Naive thymus-derived CD8-positive, alpha-beta T cell (primary cell): ENCODE measurements at places on chromosomes 6 and 20. TPM values are rescaled to one million over a fixed set of nuclear protein-coding genes. Genes with fewer than 3 reads are reported as not detected.

The RCAN2 gene
- 4.7 TPM for polyA plus RNA-seq

GRCh38 chr6:11848346-11848651 is 69.7 kb upstream of the ADTRP start:
- H3K4me3 ChIP-seq = no peak overlapping the region
- DNase-seq = no peak
- H3K4me1 ChIP-seq = no peaks in the 10 kb centered on the region
- H3K27me3 ChIP-seq = no peaks in the 10 kb centered on the region

GRCh38 chr6:108337721-108338120 is 42.9 kb downstream of the AFG1L start:
- H3K27ac ChIP-seq = no peak overlapping the region
- no peaks in the 10 kb centered on the region for H3K4me1 ChIP-seq
- DNase-seq = no peak
- no peaks in the 10 kb centered on the region for H3K27me3 ChIP-seq
- no peak overlapping the region for H3K4me3 ChIP-seq
- H3K36me3 ChIP-seq = peaks cover 5% of the 10 kb centered on the region

The OR2H2 gene
- not detected for polyA plus RNA-seq

DNA sequence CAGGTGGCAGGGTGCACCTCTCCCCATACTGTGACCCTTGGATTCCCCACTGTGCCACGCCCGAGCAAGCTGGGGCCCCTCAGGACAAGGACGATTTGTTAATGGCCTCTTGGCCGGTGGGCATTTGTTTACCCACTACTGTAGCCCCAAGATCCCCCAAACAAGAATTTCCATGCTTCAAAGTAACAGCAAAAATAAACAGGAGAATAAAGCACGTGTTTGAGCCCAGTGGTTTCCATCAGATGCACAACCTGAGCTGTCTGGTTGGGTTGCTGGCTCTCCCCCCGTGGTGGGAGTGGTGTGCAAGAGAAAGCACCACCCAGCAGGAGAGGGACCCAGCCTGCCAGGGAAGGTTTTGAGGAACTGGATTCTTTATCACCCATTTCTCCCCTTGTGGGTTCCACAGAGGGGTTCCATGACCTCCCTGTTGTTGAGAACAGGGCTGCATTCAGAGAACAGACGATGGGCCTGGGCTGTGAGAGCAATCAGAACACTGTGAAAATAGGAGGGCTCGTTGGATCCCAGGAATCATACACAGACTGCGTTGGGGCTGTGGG is 4.8 kb downstream of the CD93 start:
- H3K4me1 ChIP-seq = no peaks in the 10 kb centered on the region
- no peak overlapping the region for H3K27ac ChIP-seq
- H3K4me3 ChIP-seq = no peak overlapping the region
- peaks cover 1% of the 10 kb centered on the region for H3K27me3 ChIP-seq

DNA sequence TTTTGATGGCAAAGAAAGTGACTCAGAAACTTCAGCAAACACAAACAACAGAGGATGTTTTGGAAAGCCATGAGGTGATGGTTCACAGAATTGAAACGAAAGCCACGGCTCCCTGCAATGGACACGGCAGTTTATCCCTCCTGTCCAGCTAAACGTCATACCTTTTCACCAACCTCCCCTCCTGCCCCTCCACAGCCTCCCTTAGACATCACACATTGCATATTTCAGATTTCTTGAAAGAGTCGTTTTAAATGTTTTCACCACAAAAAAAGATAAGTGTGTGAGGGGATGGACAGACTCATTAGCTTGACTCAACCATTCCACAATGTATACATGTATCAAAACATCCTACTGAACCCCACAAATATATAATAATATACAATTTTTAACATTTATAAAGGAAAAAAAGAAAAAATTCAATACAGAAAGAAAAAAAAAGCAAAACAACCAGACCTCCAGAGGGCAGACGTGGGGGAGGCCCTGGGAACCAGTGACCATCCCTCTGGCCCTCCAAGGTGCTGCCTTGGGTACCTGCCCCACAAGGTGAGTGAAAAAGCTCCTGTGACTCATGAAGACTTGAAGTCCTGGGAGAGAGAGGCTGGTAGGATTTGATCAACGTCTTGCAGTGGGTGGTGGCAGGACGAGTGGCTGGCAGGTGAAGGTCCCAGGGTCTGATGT is 117.2 kb upstream of the THBS2 start:
- no peak overlapping the region for H3K27ac ChIP-seq
- H3K36me3 ChIP-seq = no peaks in the 10 kb centered on the region
- H3K4me1 ChIP-seq = peaks cover 2% of the 10 kb centered on the region
- peaks cover 1% of the 10 kb centered on the region for H3K27me3 ChIP-seq

The CST4 gene
- polyA plus RNA-seq = not detected

DNA sequence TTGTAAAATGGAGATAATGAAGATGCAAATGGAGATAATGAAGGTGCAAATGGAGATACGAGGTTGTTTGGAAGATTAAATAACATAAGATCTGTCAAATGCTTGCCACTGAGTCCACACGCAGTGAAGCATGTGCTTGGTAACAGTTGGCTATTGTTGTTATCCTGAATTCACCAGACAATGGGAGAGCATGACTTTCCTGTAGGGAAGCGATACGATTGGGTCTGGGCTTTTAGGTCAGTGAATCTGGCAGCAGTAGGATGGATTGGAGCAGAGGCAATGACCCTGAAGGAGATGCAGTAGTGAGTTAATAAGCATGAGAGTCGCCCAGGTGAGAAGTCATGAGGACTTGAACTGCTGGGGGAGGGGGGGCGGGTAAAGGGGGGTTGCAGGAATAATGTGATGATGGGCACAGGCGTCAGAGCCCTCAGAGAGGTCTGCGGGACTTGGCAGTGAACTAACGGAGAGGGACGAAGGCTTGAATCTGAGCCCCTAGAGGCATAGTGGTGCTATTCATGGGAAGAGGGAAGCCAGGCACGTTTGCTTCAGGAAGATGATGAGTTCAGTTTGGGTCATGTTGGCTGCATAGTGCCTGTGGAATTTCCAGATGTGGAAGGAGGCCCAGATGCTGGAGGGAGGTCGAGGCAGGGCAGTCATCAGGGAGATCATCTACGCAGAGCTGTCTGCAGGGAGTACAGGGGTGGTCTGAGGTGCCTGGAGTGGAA is 55.4 kb downstream of the ZDHHC14 start:
- no peak overlapping the region for H3K4me3 ChIP-seq
- no peak for DNase-seq
- H3K27me3 ChIP-seq = no peaks in the 10 kb centered on the region
- no peak overlapping the region for H3K27ac ChIP-seq
- no peaks in the 10 kb centered on the region for H3K36me3 ChIP-seq

DNA sequence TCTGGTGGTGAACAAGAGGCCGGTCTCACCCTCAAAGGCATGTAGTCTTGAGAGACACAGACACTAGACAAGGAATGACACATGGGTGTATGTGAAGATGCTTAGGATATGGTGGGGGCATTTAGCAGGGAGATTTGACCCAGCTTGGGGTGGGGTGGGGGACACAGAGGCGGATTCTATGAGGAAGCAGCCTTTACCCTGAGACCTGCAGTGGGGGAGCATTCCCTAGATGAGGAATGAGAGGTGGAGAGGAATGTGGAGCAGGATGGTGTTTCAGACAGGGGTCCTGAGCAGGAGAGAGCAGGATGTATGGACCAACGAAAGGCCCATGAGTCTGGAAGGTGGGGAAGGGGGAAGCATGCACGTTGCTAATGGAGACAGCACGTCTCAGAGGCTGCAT is 57.8 kb downstream of the PHACTR3 start:
- H3K4me3 ChIP-seq = no peak overlapping the region
- H3K27me3 ChIP-seq = peaks cover 32% of the 10 kb centered on the region
- DNase-seq = no peak
- H3K4me1 ChIP-seq = no peaks in the 10 kb centered on the region

GRCh38 chr6:88842320-88842719 is 121.1 kb downstream of the RNGTT start:
- DNase-seq = no peak
- peaks cover 59% of the 10 kb centered on the region for H3K36me3 ChIP-seq
- H3K27me3 ChIP-seq = no peaks in the 10 kb centered on the region

GRCh38 chr20:53737396-53738038 is 143.9 kb upstream of the ZNF217 start:
- H3K36me3 ChIP-seq = no peaks in the 10 kb centered on the region
- H3K27me3 ChIP-seq = no peaks in the 10 kb centered on the region
- peak overlapping the region; percentile 84 for H3K27ac ChIP-seq
- no peak for DNase-seq
- H3K4me1 ChIP-seq = peaks cover 47% of the 10 kb centered on the region
- H3K4me3 ChIP-seq = peak overlapping the region; percentile 78

DNA sequence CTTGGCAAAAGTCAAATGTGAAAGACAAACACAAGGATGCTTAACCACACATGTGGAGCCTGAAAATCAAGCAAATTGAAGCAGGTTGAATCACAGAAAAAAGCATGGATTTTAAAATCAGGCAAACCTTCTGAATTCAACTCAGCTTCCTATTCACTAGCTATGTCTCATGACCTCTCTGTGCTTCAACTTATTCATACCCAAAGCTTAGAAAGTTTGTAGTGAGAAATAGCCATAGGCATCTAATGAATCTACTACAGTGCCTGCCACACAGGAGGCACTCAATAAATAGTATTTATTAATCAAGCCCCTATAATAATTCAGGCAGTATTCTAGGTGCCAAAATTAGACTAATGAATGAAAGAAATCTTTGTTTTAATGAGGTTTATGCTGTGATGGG is 112.2 kb upstream of the TNFAIP3 start:
- peaks cover 6% of the 10 kb centered on the region for H3K27me3 ChIP-seq
- H3K4me3 ChIP-seq = no peak overlapping the region
- no peaks in the 10 kb centered on the region for H3K36me3 ChIP-seq

- H3K4me3 ChIP-seq = no peak overlapping the region
- H3K36me3 ChIP-seq = peaks cover 19% of the 10 kb centered on the region
- no peaks in the 10 kb centered on the region for H3K27me3 ChIP-seq
- no peak overlapping the region for H3K27ac ChIP-seq
- DNase-seq = no peak
Observed at GRCh38 chr20:17602493-17602892, 32.6 kb downstream of the DSTN start.

- no peaks in the 10 kb centered on the region for H3K4me1 ChIP-seq
- peaks cover 11% of the 10 kb centered on the region for H3K27me3 ChIP-seq
- H3K27ac ChIP-seq = no peak overlapping the region
- no peaks in the 10 kb centered on the region for H3K36me3 ChIP-seq
- H3K4me3 ChIP-seq = no peak overlapping the region
Observed at GRCh38 chr6:24064106-24064505, 61.9 kb upstream of the NRSN1 start.

The ESR1 gene
- polyA plus RNA-seq = 0.44 TPM

The TRIM15 gene
- not detected for polyA plus RNA-seq
